ENCODE measurements at places on chromosomes 5 and 9.

- DNase-seq = no peak
Observed at GRCh38 chr9:123746765-123747164, 183.2 kb downstream of the DENND1A start.

DNA sequence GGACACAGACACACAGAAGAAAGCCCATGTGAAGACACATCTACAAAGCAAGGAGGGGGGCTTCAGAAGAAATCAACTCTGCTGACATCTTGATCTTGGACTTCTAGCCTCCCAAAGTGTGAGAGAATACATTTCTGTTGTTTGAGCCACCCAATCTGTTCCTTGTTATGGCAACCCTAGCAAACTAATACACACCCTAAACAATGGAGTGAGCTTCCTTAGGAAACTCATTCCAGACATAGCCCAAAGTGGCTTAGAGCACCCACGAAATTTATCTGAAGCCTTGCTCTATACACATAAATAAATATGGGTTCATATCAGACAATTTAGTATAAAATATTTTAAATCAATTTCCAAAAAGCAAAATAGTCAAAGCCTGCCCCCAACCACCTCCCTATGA lies 7.6 kb upstream of the TBC1D2 start:
- DNase-seq = no peak

DNA sequence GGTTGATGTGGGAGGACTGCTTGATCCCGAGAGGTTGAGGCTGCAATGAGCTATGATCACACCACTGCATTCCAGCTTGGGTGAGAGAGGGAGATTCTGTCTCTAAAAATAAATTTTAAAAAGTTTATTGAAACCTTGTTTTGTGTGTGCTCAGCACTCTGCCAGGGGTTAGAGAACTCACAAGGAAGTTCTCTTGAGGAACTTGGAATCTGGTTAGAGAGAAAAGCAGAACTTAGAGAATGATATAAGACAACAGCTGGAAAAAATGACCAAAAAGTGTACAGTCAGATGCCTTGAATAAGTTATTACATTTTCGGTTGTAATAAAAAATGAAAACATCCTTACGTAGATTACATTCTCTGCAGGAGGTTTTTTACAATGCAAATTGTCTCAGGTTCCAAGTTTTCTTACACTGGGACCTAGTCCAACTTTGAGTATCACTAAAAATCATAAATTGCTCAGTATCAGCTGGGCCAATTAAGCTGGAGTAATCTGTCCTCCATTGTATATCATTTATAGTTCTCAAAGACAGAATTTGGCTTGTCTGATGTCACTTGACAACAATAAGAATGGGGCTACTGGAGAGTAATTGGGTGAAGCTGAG lies 21.7 kb upstream of the TENT2 start:
- no peak for DNase-seq

- no peak for DNase-seq
Observed at GRCh38 chr9:108053555-108054061, 564.0 kb upstream of the KLF4 start.

DNA sequence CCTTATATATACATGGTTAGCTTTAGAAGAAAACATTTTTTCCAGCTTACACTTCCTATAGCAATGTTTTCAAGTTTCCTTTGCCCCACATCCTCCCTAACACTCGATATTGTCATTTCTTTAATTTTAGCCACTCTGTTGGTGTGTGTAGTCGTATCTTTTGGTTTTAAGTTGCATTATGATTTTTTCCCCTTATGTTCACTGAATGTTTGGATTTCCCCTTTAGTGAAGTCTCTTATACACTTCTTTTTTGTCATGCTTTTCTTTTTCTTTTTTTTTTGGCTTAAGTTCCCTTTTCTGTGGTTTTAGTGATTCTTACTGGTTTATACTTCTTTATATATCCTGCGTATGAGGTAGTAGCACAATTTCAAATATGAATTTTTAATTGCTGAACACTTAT lies 58.8 kb downstream of the KDM4C start:
- DNase-seq = no peak

- DNase-seq = no peak
Observed at GRCh38 chr5:172008689-172009141, 2.3 kb upstream of the FBXW11 start.

DNA sequence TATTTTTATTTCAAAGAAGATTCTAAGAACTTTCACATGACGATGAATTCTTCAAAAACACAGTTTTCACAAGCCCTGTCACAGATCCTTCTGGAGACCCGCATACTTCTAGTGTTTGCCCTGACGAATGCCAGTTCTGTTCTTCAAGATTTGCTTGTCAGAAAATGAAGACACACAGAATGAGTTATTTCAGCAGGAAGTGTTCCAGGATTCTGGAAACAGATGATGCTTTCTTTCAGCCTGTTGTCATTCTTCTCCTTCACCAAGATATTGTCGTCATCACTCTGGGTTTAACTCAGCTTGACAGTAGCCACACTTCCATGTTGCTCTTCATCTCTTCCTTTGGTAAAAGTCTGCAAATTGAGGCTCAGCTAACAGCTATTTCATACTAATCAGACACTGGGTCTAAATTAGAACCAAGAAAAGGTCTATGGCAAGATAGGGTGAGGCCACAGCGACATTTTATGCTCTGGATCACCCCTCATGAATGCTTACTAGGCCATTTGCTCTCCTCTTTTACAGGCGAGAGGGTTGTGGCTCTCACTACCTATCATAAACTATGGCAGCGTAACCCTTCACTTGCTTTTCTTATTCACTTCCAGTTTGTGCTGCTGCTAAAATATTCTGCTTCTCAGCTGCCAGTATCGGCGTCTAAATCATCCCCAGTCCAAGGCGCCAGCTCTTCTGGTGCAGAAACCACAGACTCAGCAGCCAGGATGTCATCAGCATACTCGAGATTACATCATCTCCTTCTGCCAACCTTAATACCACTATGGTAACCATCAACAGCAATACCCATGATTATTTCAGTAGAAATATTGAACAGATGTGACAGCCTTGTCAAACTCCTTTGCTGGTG lies 159.6 kb upstream of the TBCA start:
- no peak for DNase-seq

DNA sequence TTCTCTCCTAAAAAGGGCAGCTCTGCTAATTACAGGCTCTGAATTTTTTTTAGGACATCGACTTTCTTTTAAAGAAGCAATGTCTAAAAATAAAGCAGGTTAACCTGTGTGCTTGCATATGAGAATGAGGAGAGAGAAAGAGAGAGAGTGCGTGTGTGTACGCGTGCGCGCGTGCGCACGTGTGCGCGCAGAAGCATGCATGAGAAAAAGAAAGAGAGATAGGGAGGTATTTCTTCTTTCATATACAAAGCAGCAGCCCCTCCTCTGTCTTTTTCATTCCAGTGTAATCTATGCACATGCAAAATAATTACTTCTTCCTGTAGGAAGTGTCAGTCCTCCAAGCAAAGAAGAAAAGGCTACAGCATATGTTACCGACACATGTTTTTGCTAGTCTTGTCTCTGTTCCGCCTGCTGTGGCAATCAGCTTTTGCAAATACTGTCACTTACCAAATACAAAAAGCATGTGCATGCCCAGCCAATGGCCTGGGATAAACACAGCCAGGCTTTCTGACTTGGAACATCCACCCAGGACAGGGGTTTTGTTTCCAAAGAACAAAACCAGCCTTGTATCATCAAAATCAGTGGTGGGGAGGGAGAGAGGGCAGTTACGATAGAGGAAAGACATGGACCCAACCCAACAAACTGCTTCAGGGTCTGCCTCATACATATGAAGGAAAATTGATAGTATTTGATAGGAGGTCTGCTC lies 252.3 kb upstream of the SLC24A2 start:
- DNase-seq = no peak

DNA sequence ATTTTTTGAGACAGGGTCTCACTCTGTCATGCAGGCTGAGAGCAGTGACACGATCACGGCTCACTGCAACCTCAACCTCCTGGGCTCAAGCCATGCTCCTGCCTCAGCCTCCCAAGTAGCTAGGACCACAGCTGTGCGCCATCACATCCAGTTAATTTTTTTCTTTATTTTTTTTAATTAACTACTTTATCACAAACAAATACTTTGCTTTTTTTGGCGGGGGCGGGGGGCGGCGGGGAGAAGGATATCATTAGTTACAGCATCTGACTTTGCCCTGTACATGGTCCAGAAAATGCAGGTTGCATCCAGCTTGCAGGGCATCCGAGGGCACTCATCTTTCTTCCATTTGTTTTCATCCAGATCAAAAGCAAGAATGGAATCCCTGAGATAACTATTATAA lies 201.8 kb upstream of the IER5L start:
- DNase-seq = no peak

GRCh38 chr5:163552536-163552935 lies 47.1 kb downstream of the MAT2B start:
- DNase-seq = no peak

- DNase-seq = no peak
Observed at GRCh38 chr5:151095341-151096000, 14.6 kb upstream of the TNIP1 start.

GRCh38 chr9:127680846-127681245 lies 25.9 kb upstream of the CFAP157 start:
- DNase-seq = no peak

- no peak for DNase-seq
Observed at GRCh38 chr5:100311806-100312205, 223.4 kb upstream of the FAM174A start.

DNA sequence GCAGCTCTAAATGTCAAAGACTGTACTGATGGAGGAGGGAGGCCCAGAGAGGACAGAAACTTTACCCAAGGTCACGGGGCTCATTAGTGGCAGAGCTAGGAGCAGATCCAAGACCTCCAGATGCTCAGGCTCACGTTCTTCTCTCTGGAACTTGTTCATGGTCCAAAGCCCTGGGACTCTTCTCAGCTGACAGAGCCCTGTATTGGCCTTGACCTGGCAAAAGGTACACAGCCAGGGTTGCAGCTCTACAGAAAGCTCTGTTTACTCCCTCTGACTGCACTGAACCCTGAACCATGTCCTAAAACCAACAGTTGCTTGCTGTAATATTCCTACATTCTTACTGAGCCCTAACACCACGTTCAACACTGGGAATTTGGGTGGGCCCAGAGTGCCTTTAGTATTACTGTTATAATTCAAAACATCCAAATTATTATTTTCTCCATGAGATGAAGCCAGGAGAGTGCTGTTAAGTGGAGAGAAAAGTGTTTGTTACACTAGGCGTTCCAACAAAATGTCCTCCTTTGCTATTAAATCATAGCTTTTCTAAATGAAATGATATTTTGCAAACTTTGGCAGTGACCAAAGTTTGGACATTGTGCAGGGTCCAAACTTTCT lies 602.4 kb upstream of the CLINT1 start:
- DNase-seq = no peak

DNA sequence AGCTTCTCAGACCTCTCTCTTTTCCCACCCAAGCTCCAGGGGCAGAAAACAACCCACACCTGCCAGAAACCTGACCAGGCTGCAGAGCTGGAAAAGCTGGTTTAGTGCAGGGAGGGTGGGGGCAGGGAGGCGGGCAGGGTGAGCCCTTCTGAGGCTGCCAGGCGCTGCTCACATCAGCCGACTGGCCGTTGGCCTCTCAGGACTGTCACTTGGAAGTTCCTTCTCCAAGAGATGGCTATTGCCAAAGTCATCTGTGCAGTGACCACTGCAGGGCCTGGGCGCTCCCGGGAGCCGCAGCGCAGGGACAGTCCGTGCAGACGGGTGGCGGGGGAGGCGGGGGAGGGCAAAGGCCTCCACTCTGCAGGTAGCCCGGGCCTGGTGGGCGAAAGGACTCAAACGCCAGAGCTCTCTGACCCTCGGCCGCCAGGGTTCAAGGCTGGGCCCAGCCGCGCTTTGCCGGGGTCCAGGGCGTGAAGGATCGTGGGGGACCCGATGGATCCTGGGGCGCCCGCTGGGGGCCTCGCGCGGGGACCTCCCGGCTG lies 205.0 kb upstream of the IER5L start:
- DNase-seq = no peak

DNA sequence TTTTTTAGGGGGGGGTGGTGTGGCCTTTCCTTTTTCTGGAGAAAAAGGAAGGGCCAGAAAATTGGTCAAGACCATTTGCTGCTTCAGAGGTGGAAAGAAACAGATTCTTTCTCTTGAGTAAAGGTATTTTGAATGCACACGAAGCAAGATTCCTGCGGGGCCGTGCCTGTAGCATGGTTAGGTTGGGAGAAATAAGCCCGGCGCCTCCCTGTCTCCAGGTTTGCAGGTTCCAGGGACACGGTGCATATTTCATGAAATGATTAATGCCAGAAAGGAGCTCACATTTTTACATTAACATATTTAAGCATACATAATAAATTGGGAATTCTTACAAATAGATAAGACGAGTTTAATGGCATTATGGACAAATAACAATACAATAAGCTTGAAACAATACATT lies 409.5 kb upstream of the IRX1 start:
- DNase-seq = no peak

DNA sequence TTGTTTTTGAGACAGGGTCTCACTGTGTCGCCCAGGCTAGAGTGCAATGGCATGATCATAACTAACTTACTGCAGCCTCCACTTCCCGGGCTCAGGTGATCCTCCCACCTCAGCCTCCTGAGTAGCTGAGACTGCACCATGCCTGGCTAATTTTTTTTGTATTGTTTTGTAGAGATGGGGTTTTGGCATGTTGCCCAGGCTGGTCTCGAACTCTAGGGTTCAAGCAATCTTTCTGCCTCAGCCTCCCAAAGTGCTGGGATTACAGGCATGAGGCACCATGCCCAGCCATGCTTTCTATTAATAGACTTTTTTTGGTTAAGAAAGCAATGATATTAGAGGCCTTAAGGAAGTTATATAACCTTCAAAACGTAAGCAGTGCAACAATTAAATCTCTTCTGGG lies 23.3 kb downstream of the CLTA start:
- DNase-seq = no peak

- no peak for DNase-seq
Observed at GRCh38 chr9:73200694-73201452, 49.2 kb downstream of the ANXA1 start.

GRCh38 chr5:123087173-123088030 lies 1.6 kb upstream of the PRDM6 start:
- no peak for DNase-seq

- no peak for DNase-seq
Observed at GRCh38 chr5:124752854-124753720, 6.6 kb upstream of the ZNF608 start.

GRCh38 chr5:57280853-57281252 lies 107.0 kb downstream of the GPBP1 start:
- DNase-seq = no peak

GRCh38 chr5:76688836-76689235 lies 27.1 kb upstream of the F2R start:
- no peak for DNase-seq

DNA sequence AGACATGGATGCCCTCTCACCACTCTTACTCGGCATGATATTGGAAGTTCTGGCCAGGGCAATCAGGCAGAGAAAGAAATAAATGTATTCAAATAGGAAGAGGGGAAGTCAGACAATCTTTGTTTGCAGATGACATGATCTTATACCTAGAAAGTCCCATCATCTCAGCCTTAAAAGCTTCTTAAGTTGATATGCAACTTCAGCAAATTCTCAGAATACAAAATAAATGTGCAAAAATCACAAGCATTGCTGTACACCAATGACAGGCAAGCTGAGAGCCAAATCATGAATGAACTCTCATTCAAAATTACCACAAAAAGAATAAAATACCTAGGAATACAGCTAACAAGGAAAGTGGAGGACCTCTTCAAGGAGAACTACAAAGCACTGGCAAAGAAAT lies 2190.4 kb downstream of the MAT2B start:
- DNase-seq = no peak

- DNase-seq = no peak
Observed at GRCh38 chr5:138949988-138950387, 74.9 kb upstream of the LRRTM2 start.

All from cortex of kidney (tissue), 1 donor.